NCI-H1105 (cell line): ENCODE measurements at places on chromosomes 16 and 17.

DNA sequence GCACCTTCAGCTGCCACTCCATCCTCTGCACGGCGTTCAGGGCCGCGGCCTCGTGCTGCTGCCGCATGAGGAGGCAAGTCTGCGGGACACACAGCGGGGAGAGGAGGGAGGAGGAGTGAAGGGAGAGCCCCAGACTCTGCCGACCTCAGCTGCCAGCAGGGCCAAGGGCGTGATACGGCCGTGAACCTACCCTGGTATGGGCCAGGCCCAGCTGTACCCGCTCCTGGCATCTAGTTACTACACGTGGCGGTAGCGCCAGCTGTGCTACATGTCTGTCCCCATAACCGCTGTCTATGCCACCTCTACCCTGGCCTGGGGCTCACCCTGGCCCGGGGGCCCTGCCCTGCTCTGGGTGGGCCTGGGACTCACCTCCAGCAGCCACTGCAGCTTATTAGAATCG is 51.1 kb downstream of the ZNF778 start:
- no peak for DNase-seq

- DNase-seq = no peak
These were observed 4.1 kb downstream of the SLC9A5 start for GRCh38 chr16:67252609-67253497.

GRCh38 chr16:83409347-83409746 is 398.4 kb upstream of the HSBP1 start:
- no peak for DNase-seq

GRCh38 chr17:65900216-65900615 is 291.7 kb downstream of the CEP112 start:
- no peak for DNase-seq

- DNase-seq = no peak
These were observed 8.3 kb upstream of the PSMD3 start for GRCh38 chr17:39972271-39972670.

- peak; percentile 37 for DNase-seq
These were observed 230.9 kb downstream of the MRTFB start for GRCh38 chr16:14302031-14302398.
